ENCODE measurements at places on chromosomes 5 and 9.

- no peak for DNase-seq
Observed at GRCh38 chr9:16608906-16609305, 261.6 kb downstream of the BNC2 start.

- no peak for DNase-seq
Observed at GRCh38 chr9:113380869-113381378, 4.1 kb upstream of the HDHD3 start.

DNA sequence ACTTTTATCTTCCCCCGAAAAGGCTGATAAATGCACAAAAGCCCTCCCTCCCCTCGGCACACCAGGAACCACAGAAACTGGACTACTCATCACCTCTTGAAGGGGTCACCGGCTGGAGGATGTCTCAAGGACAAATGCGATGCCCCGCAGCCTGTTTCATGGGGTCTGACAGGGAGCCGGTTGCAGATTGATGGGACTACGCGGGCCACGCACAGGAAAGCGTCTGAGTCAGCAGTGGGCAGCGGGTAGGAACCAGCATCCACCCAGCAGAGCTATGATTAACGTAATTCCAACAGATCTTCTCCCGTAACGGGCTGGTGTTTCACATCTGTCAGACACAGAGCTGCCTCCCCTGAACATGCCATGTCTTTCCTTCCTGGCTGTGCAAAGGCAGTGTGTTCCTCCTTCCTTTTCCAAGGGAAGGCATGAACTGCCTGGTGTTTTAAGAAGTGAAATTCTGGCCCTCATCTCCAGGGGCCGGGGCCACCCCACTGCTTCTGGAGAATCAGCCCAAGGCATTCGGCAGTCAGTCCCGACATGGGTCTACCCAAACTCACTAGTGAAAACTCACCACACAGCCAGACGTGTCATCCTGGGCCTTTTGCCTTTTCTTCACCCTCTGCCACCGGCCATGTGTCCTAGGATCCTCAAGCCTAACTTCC is 144.4 kb upstream of the PHYKPL start:
- no peak for DNase-seq

DNA sequence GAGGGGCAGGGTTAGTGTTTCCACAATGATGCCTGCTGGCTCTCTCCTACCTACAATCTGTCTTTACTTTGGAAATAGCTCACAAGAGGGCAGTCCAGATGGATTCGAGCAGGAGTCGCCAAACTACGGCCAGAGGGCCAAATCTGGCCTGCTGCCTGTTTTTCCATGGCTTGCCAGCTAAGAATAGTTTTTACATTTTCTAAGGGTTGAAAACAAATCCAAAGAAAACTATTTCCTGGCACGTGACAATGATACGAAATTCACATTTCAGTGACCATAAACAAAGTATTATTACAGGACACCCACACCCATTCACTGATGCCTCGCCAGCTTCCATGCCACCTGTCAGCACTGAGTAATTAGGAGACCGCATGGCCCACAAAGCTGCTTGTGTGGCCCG is 162.9 kb upstream of the WWC1 start:
- DNase-seq = peak; percentile 24

DNA sequence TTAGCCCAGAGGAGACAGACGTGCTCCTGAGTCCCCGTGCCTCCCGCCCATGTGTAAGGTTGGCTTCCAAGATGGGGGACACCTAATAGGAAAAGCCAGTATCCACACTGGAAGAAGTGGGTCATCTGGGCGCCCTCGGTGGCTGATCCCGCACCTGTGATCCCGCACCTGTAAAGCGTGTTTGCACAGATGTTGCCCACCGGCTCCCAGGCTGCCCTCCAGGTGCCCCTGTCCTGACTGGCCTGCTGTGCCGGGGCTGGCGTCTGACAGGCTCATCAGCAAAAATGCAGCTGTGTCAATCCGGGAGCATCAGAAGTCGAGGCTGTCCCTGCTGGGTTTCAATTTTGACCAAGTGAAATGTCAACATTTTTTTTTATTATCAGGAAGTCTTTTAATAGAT is 88.5 kb downstream of the IRX1 start:
- no peak for DNase-seq

DNA sequence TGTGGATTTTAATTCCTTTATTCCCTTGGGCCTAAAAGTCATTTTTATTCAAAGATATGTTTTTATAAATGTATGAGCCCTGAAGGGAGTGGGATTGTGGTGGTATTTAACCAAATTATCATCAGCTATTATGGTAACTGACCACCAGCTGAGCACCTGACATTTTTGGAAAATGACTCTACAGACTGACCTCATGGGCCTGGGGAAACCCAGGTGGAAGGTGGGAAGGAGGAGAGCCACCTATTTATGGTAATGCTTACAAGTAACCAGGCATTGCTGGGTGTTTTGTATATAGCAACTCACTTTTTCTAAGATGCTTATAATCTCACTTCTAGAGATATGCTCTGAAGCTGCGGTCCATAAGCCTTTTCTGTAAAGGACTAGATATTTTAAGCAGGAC is 22.3 kb upstream of the NFIB start:
- DNase-seq = no peak

DNA sequence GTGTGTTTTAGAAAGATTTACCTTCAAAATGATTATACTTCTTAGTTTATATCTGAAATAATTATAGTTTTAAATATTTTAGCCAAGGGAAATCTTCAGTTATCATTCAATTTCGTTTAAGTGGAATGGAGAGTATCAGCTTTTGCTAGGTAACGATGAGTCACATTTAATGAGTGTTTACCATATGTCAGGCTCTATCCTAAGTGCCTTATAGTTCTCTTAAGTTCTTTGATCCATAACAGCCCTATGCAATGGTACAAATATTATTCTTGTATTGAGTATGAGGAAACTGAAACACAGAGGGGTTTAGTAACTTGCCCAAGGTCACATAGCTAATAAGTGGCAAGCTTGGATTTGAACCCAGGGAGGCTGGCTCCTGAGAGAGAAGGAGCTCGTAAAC is 37.5 kb upstream of the SHB start:
- DNase-seq = no peak

DNA sequence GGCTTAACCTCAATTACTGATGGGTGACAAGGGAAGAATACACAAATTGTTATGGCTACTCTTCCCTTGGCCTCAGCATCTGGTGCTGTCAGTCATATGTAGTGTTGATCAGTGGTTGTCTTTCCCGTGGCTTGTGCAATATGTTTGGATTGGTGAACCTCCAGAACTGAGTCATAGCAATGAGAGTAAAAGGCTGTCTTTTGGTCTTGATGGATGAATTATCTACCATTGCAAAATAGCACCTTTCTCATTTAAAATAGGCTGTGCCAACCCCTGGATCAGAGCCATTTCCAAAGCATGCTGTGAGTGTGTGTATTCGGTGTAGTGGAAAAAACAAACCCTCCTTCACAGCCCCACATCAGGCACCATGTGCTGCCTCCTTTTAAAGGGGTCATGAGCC is 14.6 kb upstream of the F2R start:
- DNase-seq = peak; percentile 85

GRCh38 chr5:1962619-1963355 is 80.1 kb upstream of the IRX4 start:
- no peak for DNase-seq

DNA sequence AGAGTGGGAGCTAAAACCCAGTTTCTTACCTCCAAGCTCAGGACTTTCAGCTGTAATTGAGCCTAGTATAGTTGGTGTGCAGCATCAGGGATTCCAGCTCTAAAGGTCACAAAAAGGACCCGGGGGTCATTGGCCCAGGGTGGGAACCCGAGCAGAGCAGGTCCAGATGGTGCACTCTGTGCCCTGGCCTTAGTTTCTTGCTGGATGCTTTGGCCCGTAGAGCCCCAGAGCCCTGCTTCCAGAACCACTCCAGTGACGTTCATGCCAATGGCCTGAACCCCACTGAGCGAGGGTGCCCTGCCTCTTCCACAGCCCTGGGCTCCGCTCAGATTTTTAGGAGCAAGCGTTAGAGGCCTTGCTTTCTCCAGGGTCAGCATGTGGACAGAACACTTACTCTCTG is 8.2 kb downstream of the SLC22A5 start:
- DNase-seq = no peak

GRCh38 chr5:1503241-1504068 is 20.3 kb downstream of the LPCAT1 start:
- DNase-seq = peak; percentile 35

DNA sequence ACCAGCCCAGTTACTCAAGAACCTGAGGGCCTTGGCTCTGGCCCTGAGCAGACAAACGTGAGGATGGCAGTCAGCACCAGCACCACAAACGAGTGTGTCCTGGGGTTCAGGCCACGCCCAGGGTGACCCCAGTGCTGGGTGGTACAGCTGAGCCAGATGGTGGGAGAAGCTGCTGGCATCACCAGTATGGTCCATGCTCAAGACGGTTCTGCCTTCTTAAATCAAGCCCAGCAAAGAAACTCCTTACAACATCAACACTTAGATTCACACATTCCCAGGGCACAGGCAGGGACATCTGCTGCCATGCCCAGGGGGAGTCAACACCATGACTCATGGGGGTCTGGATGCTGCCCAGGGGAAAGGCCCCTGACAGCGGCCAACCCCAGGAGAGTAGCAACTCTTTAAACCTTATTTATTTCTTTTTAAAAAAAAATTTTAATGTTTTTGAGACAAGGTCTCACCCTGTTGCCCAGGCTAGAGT is 31.3 kb downstream of the IPPK start:
- no peak for DNase-seq

GRCh38 chr9:70079417-70080037 is 35.9 kb downstream of the MAMDC2 start:
- no peak for DNase-seq

- DNase-seq = peak; percentile 28
Observed at GRCh38 chr9:87570000-87570908, 72.6 kb downstream of the DAPK1 start.

DNA sequence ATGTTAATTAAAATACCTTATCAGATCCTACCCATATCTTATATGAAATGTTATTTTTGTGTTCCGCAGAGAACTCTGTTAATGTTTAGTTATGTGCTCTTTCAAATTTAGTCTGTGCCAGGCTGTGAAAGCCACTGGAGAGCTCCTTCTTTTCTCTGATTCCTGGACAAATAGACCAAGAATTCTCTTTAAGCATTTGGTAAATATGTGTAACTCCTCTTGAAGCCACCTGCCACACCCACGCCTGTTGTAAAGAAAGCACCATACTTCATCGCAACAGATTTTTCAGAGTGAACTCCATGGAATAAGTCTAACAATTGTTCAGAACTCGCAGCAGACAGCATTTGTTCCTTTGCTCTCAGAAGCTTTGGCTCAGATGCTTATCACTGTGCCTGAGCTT is 301.1 kb downstream of the FAM170A start:
- DNase-seq = no peak

GRCh38 chr5:117463881-117464570 is 889.4 kb upstream of the SEMA6A start:
- no peak for DNase-seq

DNA sequence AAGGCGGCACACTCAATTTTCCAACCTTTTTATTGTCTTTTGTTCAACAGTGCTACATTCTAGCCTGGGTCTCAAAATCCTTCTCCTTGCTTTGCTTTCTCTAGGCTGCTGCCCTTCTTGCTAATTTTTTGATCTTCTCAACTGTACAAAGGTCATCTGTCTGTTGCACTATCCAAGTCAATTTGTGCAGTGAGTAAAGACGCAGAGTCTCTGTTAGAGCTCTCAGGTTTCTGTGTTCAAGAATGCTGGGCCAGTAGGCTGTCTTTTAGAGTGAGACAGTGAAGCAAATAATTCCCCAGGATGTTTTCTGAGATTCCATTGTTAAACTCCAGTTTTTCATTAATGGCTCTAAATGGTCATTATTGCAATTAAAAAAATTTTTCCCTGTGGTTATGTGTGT is 255.7 kb upstream of the ACTBL2 start:
- DNase-seq = no peak

GRCh38 chr5:67301285-67301903 is 104.8 kb upstream of the CD180 start:
- peak; percentile 92 for DNase-seq

- no peak for DNase-seq
Observed at GRCh38 chr5:111228520-111229220, 4.5 kb downstream of the CAMK4 start.

GRCh38 chr5:59138509-59138908 is 555.6 kb downstream of the RAB3C start:
- DNase-seq = no peak

- no peak for DNase-seq
Observed at GRCh38 chr9:78567693-78568092, 270.8 kb downstream of the PSAT1 start.

DNA sequence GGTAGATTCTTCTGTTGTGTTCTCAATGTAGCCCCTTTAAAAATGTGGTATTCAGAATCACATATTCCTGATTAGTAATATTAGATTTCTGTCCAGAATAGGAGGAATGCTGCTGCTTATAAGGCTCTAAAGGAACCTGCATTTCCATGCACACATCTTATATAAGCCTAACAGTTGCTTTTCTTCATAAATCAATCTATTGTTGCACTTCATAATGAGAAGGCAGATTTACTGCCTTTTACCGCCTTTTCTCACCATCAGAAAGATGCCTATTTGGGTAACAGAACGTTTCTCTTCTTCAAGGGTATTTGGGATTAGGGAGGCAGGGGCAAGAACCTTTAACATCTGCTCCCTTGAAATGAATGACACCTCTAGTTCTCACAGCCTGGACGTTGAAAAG is 243.4 kb downstream of the MLLT3 start:
- no peak for DNase-seq

DNA sequence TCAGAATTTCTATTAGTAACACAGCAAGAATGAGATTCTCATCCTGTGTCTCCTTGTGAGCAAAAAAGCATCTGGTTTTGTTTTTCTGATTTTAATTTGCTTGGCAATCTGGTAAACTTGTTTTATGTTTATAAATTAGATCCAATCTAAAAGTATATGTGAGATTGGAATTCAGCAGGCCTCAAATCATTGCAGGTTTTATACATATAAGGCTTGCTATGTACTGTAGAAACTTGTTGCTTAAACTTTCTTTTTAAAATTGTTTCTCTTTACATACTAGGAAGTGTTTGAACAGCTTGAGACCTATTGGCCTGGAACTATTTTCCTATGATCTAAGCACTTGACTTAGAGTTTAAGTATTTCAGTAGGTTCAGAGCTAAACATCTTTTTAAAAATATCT is 1037.8 kb downstream of the NR2F1-AS1 start:
- no peak for DNase-seq

- no peak for DNase-seq
Observed at GRCh38 chr5:56037531-56038010, 42.8 kb upstream of the IL6ST start.

DNA sequence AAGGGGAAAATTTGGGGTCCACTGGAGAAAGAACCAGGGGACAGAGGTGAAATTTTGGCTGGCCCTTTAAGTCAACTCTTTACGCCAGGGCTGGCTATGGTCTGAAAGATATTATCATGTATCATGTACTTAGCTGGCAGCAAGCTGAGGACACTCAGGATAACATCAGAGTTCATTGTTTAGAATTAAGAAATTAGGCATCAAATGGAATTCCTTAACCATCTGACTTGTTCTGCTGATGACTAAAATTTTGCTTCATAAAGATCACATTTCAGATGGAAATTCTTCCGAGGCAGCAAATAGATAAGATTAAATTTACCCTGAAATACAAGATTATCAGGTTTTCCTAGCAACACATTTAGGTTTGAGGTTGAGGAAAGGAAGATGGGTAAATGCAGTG is 269.4 kb upstream of the KLF9 start:
- no peak for DNase-seq

- DNase-seq = no peak
Observed at GRCh38 chr5:151757233-151758140, 944 bp downstream of the ATOX1 start.

GRCh38 chr9:68819065-68819464 is 114.0 kb downstream of the PIP5K1B start:
- no peak for DNase-seq

Data from astrocyte (in vitro differentiated cells and primary cell).